Omental fat pad (tissue), 4 donors: ENCODE measurements at places on chromosomes 3 and 15. TPM values are rescaled to one million over a fixed set of nuclear protein-coding genes. Genes with fewer than 3 reads are reported as not detected.

The MCF2L2 gene
- total RNA-seq, result 0.47 TPM

The MKRN3 gene
- not detected for total RNA-seq

The TRPM1 gene
- not detected for total RNA-seq

GRCh38 chr3:124850212-124850611, 37.0 kb downstream of the ITGB5 start:
- no peak for DNase-seq

- DNase-seq, result no peak
Measured at GRCh38 chr3:191100516-191100915, 98.5 kb upstream of the OSTN start.
